Stimulated activated CD8-positive, alpha-beta memory T cell treated with anti-CD3 and anti-CD28 coated beads, Interleukin-7, amount 100 ng/mL, for 48 hours (primary cell): ENCODE measurements at places on chromosomes 3 and 15.

- no peak for DNase-seq
These were observed 13.1 kb upstream of the SKOR1 start for GRCh38 chr15:67812241-67812644.

GRCh38 chr3:148998715-148999423 is 7.5 kb downstream of the GYG1 start:
- DNase-seq: no peak

DNA sequence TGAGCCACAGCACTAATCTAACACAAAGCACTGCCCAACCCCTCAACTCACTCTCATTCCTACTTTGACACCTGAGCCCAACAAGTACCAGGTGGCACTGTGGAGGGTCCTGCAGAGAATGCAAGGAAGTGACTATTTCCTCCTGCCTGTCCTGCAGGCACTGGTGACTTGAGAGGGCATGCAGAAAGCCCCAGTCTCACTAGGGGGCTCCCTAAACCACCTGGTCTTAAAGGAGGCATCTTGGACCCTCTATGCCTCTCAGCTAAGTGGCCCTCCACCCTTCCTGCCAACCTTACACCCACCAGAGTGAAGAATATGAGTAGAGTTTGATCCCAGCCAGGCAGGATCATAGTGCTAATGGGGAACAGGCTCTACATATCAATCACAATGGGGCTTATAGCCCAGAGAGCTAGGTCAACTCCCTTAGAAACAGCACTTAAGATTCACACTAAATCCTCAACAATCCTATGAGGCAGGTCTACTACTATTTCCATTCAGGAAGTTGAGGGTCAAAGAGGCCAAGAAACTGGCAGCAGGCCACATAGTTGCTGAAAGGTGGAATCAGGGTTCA is 15.2 kb downstream of the TRAIP start:
- DNase-seq: no peak

DNA sequence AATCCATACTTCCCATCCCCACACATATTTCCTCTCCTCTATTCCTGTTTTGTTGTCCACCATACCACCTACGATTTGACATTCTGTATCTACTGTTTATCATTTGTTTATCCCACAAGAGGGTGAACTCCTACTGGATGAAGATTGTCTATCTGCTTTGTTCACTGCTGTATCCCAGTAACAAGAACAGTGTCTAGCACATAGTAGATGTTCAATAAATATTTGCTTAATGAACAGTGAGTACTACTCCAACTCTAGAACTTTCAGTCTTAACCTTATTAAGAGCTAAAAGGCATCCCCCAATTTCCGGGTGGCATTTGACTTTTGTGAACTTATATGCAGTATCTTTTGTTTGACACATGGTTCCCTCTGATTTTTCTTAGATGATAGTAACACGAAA is 1.3 kb downstream of the PYGO1 start:
- DNase-seq: no peak

GRCh38 chr15:40271685-40272484 is 11.0 kb downstream of the ANKRD63 start:
- no peak for DNase-seq

- peak; percentile 81 for DNase-seq
These were observed at the start of gene RPUSD2 for GRCh38 chr15:40569129-40569953. Gene RPUSD2, plus strand, starts transcription at chr15:40569299. Its CDS starts 39 bp downstream, at chr15:40569338.

DNA sequence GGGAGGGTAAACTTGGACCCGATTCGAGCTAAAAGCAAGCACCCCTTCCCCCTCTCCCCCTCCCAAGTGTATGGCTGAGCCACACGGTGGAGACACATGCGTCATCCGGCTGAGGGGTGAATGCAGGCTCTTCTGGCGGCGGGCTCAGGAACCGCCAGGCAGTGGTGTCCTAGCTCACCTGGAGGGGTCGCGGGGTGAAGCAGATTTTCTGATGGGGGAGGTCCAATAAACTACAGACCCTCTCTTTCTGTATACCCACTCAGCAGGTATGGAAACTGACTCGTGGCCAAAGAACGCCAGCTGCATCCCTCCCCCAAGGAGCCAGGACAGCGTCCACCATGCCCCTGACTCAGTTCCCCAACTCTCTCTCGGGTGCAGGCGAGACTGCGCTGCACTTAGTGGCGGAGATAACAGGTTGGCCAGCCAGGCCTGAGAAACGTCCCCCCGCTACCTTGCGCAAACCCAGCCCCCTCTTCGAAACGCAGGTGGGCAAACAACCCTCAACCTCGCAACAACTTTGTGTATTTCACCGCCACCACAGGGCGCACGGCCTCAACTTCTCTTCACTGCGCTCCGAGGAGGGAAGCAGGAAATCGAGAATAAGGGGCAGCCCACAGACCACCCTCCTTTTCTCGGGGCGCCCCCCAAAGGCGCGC is 1.3 kb downstream of the MAGI1 start:
- no peak for DNase-seq

DNA sequence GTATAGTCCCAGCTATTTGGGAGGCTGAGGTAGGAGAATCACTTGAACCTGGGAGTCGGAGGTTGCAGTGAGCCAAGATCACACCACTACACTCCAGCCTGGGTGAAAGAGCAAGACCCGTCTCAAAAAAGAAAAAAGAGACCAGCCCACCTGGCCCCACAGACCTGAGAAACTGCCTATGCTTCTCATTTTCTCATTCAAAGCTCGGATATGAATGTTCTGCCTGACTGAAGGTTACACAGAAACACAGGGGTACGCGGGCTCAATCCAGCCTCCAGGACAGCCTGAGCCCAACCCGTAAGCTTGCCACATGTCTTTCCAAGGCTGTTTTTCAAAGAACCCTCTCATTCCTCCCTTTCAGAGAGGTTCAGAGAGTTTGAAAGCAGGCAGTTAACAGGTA is 9.7 kb upstream of the LRRC15 start:
- DNase-seq: no peak

- no peak for DNase-seq
These were observed 108.7 kb upstream of the ALDH1A3 start for GRCh38 chr15:100770661-100771584.

GRCh38 chr3:99568663-99569335 is 69.6 kb upstream of the COL8A1 start:
- no peak for DNase-seq

DNA sequence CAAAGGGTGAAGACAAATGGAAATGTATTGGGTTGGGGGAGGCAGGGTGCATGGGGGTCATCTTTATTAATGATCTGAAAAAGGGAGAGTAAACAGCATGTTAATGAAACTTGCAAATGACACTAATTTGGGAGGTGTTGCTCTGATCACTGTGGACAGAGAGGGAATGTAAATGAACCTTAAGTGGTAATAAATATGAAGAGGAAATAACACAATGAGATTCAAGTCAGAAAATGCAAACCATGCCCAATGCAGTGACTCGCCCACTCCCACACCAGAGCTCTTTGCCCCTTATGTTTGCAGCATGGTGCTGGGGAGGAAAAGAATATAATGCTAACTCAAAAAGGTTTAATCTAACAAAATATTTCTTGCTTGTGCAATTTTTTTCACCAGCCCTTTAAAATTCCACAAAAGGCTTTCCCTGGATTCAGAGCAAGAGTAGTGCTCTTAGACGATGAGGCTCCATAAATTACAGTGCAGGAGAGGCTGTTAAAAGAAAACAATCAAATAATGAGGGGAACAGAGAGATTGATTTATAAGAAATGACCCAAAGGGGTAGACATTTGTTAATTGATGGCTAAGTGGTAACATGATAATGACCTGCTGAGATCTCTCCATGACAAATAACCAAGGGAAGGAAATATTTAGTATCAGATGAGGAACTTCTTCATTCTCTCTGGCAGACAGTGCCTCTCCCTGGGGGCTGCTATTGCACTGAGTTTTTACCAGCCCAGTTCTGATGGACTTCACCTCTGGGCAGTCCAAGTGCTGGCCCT is 210.0 kb upstream of the PPP2R3A start:
- no peak for DNase-seq

DNA sequence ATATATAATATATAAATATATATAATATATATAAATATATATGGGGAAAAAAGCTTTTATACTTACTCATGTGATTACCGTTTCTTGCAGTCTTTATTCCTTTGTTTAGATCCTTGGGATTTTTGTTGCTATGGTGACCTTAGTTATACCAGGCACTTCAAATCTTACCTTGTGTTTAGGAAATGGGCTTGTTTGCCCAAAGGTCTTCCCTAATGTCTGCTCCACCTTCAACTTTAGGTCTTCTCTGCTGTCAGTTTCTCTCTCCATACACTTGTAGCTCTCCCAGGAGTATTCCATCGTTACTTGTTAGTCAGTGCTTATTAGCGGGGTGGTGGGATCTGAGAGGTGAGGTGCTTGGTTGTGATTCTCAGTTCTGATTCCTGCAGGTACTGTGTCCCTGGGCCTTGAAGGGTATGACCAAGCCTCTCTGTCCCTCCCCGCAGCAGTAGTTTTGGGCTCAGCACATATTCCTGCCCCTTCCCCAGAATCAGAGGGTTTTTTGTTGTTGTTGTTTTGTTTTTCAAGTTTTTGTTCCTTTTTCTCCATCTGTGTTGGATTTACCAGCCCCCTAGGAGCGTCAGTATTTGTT is 9.6 kb upstream of the LAMP3 start:
- no peak for DNase-seq

DNA sequence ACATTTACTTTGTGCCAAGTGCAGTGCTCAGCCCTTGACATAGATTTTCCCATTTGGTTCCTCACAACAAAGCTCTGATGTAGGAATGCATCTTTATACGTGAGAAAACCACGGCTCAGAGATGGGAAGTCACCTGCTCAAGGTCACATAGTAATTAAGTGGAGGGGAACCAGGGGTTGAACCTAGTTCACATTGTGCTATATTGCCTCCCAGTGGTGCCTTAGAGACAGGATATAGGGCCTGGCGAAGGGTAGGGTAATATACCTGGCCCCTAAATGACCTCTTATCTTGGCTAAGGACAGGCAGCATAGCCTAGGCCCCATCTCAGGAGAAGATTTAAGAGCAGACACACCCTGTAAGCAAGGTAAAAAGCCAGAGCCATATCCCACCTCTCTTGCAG is 71.5 kb downstream of the FOXP1 start:
- no peak for DNase-seq

GRCh38 chr3:149810846-149811245 is 2.2 kb upstream of the RNF13 start:
- no peak for DNase-seq

- DNase-seq: no peak
These were observed 648.5 kb downstream of the NR2F2 start for GRCh38 chr15:96978937-96979473.

DNA sequence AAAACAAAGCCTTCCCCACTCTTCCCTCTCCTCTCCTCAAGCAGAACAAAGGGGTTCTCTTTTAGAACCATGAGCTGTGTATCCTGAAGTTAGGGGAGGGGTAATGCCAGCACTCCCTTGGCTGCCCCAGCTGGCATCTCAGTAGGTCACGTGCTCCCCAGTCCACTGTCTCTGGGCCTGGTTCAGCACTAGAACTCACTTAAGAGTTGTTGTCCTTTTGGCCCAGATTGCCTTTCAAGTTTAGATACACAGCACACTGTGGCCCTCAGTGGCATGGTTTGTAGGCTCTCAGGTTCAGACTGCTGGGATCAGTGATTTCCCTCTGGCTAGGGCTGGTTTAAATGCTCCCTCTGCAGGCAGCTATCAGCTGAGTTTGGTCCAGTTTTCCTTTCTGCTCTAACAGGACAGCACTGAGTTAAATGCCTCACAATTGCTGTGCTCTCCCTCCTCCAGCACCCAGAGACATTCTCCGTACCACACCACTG is 188.4 kb upstream of the ST8SIA2 start:
- no peak for DNase-seq

- DNase-seq: no peak
These were observed 66.1 kb downstream of the TPRA1 start for GRCh38 chr3:127524296-127524896.

DNA sequence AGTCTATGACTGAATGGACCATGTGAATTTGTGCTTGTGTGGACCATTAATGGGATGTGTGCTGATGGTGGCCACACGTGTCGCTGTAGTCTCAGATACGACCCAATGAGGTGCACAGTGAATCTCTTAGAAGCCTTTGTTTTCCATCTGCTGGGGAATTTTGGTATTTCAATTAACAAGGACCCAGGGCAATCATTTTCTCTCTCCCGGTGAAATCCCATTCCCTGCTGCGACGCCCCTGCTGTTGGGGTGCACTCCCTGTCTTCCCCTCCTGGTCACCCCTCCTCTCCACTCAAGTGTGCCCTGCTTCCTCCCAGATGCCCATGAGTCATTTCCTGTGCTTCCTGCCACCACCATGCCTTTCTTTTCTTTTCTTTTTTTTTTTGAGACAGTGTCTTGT is 32.7 kb downstream of the EBLN2 start:
- DNase-seq: no peak

DNA sequence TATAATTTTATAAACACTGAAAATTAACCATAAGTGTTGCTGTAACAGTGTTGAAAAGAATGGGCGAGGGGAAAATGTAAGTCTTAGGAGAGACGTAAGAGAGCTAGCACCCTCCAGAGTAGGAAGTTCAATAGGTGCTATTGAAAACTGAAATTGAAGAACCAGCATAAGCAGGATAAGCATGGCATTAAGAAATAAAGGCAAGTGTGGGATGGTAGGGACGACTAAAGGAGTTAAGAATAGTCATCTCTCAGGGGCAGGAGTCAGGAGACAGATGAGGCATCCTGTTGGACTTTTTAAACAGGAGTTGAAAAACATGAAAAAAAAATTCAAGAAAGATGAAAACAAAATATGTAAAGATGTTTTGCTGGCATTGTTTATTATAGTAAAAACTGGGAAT is 43.5 kb downstream of the ABHD2 start:
- no peak for DNase-seq

DNA sequence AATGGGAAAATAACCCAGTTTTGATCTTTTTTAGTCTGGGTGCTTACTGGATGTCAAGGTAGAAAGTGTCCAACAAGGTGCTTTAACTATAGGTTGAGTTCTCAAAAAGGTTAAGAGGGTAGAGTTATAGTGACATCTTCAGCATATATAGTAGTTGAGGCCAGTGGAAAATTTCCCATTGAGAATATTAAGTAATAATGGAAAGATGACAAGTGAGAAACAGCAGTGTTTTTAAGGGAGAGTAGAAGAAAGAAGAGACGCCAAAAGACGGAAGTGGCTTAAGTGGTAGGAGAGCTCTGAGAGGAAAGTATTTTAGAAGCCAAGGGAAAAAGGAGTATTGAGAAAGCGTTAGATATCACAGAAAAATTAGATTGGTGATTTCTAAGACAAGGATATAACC is 10.6 kb downstream of the SPRED1 start:
- DNase-seq: no peak

GRCh38 chr3:126481808-126482502 is 6.3 kb upstream of the ZXDC start:
- DNase-seq: no peak

DNA sequence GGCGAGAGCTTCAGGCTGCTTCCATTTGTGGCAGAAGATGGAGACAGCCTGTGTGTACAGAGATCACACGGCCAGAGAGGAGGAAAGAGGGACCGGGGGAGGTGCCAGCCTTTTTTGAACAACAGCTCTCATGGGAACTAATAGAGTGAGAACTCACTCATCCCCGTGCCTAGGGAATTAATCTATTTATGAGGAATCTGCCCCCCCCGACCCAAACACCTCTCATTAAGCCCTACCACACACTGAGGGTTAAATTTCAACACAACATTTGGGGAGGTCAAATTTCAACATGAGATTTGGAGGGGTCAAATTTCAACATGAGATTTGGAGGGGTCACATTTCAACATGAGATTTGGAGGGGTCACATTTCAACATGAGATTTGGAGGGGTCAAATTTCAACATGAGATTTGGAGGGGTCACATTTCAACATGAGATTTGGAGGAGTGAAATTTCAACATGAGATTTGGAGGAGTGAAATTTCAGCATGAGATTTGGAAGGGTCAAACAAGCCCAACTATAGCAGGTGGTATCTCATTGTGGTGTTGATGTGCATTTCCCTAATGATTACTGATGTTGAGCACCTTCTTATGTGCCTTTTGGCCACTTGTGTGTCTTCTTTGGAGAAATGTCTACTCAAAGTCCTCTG is 20.6 kb upstream of the RFTN1 start:
- DNase-seq: no peak
